ENCODE measurements at places on chromosomes 12 and 14. TPM values are rescaled to one million over a fixed set of nuclear protein-coding genes. Genes with fewer than 3 reads are reported as not detected.

- no peak for DNase-seq
Observed at GRCh38 chr12:119843100-119843499, 34.0 kb downstream of the CIT start.

- no peak for DNase-seq
Observed at GRCh38 chr12:119644930-119645329, 23.0 kb upstream of the PRKAB1 start.

GRCh38 chr14:93688820-93689219 is 99.5 kb downstream of the PRIMA1 start:
- DNase-seq: no peak

DNA sequence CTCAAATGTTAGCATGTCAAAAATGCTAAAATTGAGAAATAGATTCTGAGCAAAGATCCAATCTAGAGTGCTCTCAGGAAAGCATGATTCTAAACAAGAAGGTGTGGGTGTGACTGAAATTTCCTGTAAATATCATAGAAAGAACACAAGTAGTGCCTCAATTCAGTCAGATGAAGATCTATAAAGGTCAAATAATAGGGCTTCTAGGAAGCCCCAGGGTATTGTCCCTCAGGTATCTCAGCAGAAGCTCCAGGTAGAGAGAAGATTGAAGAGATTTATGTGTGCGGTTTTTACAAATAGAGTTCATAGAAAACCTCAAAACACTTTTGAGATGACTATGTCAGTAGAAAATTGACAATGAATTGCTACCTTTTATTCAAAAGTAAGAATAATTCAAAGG is 13.0 kb downstream of the KLRD1 start:
- no peak for DNase-seq

GRCh38 chr12:57224973-57225679 is 4.4 kb upstream of the SHMT2 start:
- no peak for DNase-seq

DNA sequence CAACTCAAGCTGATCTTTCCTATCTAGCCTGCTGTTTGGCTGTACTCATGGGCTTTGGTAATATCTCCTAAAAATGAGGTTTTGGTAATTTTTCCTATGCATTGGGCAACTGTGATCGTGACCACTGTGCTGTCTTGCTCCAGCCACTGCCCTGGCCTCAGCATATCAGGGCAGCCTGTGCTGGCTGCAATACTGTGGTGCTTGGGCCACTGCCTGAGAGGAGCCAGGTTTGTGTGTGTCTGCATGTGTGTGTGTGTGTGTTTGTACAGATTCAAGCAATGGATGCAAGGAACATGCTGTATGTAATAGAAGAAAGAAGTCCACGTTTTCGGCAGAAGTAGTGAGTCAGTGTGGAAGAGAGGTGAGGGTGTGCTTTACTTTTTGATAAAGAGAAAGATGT is 13.0 kb downstream of the ERG28 start:
- DNase-seq: no peak

DNA sequence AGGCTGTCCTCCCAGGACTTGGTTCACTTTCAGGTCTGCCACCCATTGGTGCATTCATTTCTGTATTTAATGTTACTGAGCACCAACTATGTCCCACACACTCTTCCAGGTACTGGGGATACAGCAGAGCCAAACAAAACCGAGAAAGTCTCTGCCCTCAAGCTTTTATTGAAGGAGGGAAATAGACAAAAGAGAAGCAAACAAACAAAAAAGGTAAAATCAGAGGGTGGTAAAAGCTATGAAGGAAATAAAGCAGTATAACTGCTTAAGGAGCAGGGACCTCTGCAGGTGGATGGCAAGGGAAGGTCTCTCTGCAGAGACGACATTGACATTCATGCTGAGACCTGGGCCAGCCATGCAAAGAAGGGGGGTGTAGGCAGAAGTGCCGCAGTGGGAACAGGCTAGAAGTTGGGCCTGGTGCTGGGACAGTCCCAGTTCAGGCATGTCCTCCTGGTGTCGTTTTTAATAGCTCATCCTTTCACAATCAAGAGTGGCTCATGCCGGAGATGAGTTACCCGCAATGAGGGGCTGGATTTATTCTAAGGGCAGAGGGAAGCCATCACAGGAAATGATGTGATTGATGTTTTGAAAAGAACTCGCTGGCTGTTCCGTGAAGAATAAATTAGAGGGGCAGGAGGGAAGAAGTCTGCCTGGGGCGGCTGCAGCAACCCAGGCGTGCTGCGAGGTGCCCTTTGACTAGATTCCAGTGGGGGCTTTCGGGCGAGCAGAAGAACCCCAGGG is 72.8 kb downstream of the IRF2BPL start:
- DNase-seq: peak; percentile 93

GRCh38 chr12:132145334-132145733 is 1.1 kb downstream of the NOC4L start:
- DNase-seq: no peak

DNA sequence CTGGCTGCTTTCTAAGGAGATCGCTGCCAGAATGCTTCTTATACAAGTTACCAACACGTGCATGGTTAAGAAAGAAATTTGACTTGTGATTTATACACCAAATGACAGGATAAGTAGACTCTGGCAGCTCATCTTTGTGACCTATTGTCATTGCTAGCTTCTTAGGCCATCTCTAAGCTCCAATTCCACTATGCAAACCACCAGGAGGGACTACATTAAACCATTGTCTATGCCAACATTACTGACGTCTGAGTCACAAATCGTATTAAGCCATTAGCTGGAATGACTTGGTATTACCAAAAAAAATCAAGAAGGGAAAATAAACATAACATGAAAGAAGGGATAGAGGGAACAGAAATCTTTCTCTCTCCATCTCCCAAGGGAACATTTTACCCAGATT is 15.8 kb upstream of the VPS33A start:
- peak; percentile 80 for DNase-seq

DNA sequence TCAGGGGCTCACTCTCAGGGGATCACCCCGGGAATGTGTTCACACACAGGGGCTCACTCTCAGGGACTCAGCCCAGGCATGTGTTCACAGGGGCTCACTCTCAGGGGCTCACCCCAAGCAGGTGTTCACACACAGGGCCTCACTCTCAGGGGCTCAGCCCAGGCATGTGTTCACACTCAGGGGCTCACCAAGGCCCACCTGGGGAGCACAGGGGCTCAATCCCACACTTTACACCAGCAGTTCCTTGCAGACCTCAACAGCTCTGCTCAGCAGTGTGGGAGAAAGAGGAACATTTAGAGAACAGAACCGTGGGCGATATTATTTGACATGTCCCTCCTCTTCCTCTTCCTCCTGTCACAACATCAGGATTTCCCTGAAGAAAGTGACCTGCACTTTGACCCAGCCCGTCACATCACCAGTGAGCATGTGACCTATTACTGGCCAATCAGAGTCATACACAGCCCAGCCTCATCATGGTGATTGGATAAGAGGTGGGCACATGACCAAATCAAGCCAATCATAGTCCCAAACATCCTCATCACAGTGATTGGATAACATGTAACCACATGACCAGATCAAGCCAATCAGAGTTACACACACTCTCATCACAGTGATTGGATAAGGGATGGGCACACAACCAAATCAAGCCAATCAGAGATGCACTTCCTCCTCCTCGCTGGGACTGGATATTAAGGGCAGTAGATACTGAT is 359.4 kb upstream of the SFSWAP start:
- DNase-seq: no peak

- DNase-seq: no peak
Observed at GRCh38 chr12:77510985-77511384, 319.7 kb upstream of the NAV3 start.

DNA sequence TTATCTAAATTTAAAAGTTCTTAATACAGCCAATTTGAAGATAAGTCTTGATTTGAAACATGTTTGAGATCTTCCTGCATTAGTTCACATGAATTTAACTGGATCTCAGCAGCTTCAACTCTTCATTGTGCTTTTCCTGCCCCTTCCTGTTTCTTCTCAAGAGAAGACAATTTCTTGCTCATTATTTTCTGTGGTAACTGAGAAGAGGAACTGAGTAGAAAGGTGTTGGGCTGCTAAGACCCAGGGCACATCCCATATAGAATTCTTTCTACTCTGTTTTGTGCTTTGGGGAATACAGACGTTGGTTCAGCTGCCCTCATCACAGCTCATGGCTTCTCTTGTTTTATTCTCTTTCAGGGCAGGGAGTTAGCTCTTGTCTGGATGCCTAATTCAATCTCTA is 110.2 kb downstream of the SNAPC1 start:
- DNase-seq: no peak

DRAM1 gene
- total RNA-seq: 150 TPM

POLE2 gene
- total RNA-seq: 4.4 TPM

PTPRQ gene
- total RNA-seq: 5.4 TPM

JDP2 gene
- 77.1 TPM for total RNA-seq

CLEC9A gene
- total RNA-seq: not detected

SLC8B1 gene
- 19.5 TPM for total RNA-seq

Measured in osteoblast (primary cell).